ENCODE measurements at places on chromosomes 4 and X. TPM values are rescaled to one million over a fixed set of nuclear protein-coding genes. Genes with fewer than 3 reads are reported as not detected.

The BEX3 gene
- 13.0 TPM for total RNA-seq

The CITED1 gene
- total RNA-seq, result 0.46 TPM

The GAGE12J gene
- total RNA-seq, result not detected

The PNMA6F gene
- not detected for total RNA-seq

The HTRA3 gene
- not detected for total RNA-seq

The IQSEC2 gene
- 0.95 TPM for total RNA-seq

The NXT2 gene
- total RNA-seq, result 13.1 TPM
